NCI-H345 (cell line): ENCODE measurements at places on chromosomes 1 and 21.

DNA sequence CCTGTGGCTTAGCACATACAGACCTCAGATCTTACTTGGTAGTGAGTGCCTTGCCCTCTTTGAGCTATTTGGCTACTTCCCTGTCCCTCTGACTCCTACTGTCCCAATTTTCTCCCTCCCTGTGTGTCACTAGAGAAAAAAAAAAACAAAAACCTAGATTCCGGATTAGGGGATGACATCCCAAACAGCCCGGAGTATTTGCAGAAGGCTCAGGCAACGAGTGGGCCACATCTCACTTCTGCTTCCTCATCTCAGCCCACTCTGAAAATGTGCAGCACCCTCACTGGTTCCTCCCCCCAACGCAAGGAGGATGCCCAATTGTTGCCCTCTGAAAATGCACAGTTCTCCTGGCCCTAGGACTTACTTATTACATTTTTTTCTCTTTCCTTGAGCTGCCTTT, 4.9 kb downstream of the NHLH1 start:
- no peak for DNase-seq

GRCh38 chr1:156445789-156446263, 54.7 kb downstream of the MEF2D start:
- peak; percentile 99 for DNase-seq

GRCh38 chr21:17536381-17536780, 23.5 kb downstream of the CXADR start:
- no peak for DNase-seq

GRCh38 chr1:205939690-205940330, 3.4 kb downstream of the SLC26A9 start:
- peak; percentile 93 for DNase-seq

DNA sequence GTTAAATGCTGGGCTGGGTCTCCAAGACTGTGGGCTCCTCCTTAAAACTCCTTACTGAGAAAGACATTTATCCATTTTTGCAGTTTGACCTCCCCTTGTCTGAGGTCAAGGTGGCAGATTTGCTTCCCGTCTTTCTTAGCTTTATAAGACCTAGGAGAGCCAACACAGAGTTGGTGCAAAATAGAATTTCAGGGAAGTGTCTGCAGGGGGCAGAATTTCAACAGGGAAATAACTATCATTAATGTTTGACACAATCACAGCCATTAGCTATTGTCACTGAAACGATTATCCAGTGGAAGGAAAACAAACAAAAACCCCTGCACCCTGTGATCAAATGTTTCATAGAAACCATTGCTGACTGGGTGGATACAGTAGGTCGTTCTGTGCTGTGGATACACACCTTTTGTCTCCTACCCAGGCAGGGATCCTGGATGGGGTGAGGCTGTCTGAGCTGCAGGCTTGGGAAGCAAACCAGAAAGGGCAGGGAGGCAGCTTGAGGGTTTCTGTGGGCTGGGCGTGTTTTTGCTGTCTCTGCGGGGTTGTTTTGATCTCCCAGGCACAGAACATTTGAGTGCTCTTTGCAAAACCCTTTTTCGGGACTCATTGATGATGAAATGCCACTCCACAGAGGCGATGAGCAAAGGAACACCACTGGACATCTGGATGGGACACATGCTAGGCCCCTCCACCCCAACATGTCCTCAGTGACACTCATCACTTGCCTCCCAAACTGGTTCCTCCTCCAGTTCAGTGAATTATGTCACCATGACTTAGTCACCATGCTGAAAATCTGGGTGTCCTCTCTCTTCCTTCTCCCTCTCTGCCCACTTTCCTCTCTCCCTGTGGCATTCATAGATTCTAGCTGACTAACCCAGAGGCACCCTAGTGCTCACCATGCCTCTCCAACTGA, 94.2 kb upstream of the SERBP1 start:
- peak; percentile 12 for DNase-seq
